ENCODE measurements at places on chromosomes 5 and 9.

DNA sequence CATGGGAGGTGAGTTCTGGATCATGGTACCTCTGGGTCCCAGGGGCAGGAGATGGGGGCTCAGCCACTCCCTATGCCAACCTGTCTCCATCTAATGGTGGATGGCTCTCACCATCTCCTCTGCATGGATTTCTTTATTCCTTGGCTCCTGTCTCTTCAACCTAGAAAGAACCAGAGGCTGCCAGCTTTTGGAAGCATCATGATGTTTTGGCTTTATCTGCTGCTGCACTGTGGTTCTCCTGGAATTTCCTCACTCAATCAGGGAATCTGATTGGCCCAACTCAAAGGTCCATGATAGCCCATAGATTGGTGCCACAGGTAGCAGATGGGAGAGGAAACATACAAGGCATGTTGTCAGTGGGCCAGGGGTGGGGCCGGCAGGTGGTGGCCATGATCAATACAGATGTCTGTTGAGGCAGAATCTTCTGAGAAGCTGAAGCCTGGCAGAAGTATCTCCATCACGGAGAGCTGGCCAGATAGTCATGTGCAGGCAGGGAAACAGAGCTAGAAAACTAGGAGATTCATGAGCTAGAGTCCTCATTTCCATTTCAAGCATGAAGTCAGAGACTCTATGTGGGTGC lies 158.2 kb downstream of the MACROH2A1 start:
- no peak for DNase-seq

GRCh38 chr5:99449786-99450185 lies 521.0 kb upstream of the CHD1 start:
- DNase-seq: no peak

DNA sequence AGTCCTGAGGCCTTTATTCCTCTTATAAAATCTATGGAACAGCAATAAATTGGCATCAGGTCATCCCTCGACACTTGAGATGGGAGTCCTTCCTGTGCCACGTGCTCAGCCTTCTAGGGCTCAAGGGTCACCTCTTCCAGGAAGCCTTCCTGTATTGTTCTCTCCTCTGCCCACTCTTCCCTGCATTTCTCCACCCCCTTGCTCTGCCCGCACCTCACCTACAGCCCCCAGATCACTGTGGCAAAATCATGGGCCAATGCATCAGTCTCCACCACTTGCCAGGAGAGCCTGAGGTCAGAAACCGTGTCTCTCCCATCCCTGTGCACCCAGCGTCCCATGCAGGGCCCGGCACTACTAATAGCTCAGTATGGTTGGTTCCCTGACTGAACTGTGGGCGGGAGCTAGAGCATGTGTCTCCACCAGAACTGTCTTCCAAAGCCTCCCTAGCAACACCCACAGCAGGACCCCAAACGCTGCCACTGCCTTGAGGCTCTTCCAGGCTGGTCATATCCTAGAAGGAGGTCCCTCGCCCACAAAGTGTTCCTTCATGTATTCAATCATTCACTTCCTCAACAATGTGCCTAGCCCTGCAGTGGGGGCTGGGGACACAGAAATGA lies 13.5 kb downstream of the DUSP1 start:
- no peak for DNase-seq

- no peak for DNase-seq
Observed at GRCh38 chr5:173236531-173237142, 1.6 kb upstream of the NKX2-5 start.

GRCh38 chr5:132369007-132369473 lies 470 bp upstream of the SLC22A5 start:
- DNase-seq: peak; percentile 36

All from right renal pelvis (tissue), 4 donors.